Hematopoietic multipotent progenitor cell treated with erythropoietin and hydrocortisone succinate and interleukin-3 and kit ligand, for 17 days (in vitro differentiated cells): ENCODE measurements at places on chromosomes 12 and 14.

- no peak for DNase-seq
Observed at GRCh38 chr12:92717202-92717601, 14.4 kb downstream of the PLEKHG7 start.

GRCh38 chr14:91413547-91414474, 3.8 kb downstream of the CCDC88C start:
- no peak for DNase-seq

DNA sequence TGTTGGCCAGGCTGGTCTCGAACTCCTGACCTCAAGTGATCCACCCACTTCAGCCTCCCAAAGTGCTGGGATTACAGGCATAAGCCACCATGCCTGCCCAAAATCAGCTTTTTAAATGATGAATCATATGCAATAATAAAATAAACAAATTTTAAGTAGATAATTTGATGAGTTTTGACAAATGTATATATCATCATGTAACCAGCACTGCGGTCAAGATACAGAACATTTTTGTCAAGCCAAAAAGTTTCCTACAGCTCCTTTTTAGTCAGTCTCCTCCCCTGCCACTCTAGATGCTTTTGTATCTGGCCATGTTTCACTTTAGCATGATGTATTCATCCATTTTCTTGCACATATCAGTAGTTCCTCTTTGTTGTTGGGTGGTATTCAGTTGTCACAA, 17.2 kb downstream of the FRMD6 start:
- DNase-seq: no peak

- no peak for DNase-seq
Observed at GRCh38 chr14:49212721-49213120, 373.5 kb downstream of the RPS29 start.

DNA sequence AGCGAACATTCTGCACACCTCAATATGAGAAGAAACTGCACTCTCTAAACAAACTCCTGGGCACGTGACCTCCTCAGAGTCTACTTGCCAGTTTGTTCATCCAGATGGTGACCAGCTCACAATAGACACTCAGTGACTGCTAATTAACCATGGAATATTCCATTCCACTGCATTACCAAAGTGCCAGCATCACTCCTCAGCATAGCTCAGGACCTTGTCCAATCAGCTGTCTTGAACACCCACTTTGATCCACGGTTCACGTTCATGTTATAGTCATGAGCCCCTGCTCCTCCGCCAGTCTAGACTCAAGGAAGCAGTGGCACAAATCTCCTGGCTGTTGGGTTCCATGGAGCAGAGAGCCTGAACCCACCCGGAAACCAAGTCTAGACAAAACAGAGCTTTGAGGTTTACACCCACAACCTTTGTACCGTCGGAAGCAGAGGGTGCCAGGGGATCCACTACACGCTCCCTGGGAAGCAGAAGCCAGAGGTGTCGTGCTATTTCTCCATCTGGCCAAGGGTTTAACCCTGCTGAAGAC, 285.3 kb downstream of the ZFP36L1 start:
- DNase-seq: no peak

DNA sequence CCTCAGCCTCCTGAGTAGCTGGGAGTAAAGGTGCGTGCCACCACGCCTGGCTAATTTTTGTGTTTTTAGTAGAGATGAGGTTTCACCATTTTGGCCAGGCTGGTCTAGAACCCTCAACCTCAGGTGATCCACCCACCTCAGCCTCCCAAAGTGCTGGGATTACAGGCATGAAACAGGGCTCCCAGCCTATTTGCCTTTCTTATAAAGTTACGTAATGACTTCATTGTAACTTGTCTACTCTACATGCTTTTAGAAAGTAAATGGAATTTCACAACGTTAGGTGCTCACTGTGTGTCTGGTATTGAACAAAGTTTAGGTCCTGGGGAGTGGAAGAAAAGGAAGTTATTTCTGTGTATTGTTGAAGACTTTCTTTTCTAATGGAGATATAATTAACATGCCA, 12.5 kb downstream of the CFAP251 start:
- DNase-seq: no peak

DNA sequence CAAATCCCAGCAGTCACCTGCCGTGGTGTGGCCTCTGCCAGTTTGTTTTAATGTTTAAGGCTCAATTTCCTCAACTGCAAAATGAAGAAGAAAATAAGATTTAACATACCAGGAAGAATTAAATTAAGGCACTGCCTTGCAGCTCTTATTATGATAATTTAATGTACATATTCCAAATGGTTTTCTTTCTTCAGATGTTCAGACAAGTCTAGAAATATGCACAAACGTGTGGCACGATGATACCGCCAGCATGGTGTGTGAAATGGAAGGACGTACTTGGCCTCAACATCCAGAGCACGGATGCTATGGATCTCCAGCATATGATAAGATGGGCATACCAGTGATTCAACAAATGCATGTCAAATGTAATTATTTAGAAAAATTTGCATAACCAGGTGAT, 959.4 kb upstream of the TMEM132C start:
- DNase-seq: no peak

GRCh38 chr14:55556929-55557623, 22.9 kb upstream of the KTN1 start:
- DNase-seq: no peak

DNA sequence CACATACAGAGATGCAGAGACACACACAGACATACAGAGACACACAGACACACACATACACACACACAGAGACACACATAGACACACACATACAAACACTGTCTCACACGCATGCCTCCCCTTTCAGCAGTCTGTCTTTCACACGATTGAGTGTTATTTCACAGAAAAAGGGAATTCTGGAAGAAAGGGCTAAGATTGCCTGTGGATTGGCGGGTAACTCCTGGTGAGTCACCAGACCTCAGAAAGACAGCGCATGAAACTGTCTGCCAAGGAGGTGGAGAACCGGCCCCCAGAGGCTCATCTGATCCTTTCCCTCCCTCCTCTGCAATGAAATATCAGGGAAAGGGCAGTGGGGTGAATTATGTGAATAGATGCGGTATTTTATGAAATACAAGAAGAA, 127.2 kb upstream of the GSC start:
- no peak for DNase-seq

GRCh38 chr12:4439736-4440135, 5.9 kb downstream of the FGF6 start:
- no peak for DNase-seq

DNA sequence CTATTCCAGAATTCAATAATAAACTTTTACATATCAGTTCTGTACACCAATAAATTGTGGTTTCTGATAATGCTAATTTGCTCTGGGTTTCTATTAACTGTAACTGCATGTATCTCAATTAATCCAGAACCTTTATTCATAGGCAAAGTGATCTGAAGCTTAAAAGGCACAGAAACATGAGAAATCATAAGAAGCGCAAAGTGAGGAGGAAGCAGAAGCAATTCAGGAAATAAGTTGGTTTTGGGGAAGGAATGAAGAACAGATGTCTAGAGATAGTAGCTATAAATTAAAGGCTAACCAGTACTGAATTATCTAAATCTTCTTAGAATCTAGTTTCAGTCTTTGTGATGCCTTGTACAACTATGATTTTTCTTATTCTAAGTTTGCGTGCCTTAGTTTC, 24.6 kb downstream of the KERA start:
- DNase-seq: no peak

DNA sequence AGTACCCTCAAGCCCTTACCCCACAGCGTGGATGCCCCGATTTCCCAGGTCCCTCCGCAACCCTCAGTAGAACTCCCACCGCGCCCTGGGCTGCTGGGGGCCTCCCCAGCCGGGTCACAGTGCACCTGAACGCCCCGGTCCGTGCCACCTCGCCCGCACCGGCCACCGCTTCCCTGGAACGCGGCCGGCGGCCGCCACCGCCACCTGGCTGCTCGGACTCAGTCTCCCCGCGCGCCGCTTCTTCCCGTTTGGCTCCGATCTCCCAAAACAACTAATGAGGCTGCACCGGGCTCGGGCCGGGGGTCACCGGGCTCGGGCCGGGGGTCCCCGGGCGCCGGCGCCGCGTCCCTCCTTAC, 1.0 kb downstream of the ITPK1 start:
- no peak for DNase-seq

DNA sequence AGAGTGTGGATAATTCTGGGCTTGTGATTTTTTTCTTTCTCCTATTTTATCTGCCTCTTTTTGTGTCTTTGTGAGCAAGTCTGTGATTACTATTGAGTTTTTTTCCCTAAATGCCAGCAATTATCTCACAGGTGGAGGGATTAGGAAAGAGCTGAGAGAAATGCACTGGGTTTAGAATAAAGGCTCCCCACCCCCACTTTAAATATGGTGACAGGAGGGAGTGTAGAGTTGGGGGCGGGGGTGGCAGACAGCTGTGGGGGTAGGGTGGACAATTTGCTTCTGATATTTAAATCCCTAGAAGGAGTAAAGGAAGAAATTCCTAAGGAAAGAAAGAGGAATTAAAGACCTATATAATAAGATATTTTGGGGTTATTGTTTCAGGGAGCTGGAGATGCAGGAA, 145.9 kb downstream of the NRXN3 start:
- DNase-seq: no peak

DNA sequence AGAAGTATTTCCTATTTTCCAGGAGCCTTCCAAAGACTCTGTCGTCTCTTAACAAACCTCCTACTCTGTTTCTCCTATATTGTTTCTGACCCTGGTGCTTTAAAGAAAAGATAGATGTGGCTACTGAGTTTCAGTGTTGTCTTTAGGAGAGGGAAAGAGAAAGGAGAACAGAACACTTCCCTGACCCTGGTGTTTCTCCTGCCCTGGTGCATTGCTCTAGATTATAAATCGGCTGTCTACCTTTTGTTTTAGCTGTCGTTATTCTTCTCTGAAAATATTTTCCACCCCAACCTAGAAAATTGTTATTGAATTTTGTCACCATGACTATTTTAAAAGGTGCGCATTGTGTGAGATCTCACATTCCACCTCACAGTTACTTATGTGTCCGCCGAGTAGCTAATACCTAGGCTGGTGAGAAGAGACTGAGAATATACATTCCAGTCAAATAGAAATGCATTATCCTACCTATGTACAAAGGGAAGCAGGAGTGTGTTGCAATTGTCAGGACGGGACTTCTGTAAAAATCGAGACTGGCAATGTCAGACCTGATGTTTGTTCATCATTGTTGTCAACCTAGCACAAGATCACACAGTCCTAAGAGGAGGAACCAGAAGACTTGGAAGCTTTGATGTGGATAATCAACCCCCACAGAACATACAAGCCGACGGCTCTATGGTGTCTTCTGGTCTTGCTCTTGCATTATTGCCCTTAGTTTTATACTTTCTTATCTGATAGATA, 108.7 kb upstream of the SLC38A4 start:
- no peak for DNase-seq

GRCh38 chr14:95362138-95362494, 42.4 kb upstream of the CLMN start:
- DNase-seq: no peak

- peak; percentile 40 for DNase-seq
Observed at GRCh38 chr14:77822741-77823140, 22.8 kb downstream of the ADCK1 start.

DNA sequence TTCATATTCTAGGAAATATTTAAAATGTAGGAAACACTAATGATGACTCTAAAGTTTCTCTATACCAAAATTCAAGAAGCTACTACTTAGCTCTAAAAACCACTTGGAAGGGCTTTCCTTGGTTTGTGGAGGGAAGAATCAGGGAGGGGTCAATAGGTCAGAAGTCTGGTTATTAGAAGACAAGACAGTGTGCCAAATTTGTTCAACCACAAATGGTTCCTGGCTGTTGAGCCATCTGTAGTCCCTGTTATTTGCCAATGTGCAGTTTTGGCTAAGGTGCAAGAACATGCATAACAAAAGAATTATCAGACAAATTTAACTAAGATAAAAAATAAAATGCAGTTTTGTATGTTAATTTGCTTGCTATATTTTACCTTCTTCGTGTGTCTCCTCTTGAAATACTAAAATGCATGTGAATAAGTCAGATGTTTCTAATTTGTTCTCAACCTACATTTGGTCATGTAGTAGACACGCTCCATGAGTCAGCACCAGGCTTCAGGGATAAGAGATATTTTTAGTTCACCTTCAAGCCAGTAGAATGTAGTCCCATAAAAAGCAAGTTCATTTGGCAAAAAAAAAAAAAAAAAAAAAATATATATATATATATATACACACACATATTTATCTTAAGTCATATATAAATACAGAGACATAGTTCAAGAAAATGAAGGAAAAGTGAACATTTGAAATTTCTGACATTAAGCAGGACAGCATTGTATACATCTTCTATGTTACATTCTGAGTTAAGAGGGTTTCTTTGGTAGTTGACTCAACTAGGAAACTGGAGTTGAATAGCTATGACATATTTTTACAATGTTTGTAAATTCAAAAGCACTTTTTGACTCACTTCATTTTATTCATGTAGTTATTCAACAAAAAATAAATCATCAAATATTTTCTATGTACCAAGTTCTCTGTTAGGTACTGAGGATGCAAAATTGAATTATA, 123.3 kb downstream of the KCNC2 start:
- no peak for DNase-seq

DNA sequence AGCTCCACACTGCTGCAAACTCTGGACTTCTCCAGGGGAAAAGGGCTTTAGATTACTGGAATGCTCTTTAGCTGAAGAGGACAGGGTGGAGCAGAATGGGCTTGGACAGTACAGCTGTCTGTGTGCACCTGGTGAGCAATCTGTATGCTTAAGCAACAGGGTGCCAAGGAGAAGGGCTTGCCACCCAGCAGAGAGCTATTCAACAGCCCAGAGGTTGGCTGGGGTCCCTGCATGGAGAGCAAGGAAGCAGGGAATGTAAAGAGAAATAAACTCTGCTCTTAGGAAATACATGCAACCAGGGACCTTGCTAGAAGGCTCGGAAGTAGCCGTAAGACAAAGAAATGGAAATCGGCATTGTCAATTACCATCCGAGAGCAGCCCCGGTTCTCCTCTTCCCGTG, 53.0 kb upstream of the CORO1C start:
- no peak for DNase-seq

DNA sequence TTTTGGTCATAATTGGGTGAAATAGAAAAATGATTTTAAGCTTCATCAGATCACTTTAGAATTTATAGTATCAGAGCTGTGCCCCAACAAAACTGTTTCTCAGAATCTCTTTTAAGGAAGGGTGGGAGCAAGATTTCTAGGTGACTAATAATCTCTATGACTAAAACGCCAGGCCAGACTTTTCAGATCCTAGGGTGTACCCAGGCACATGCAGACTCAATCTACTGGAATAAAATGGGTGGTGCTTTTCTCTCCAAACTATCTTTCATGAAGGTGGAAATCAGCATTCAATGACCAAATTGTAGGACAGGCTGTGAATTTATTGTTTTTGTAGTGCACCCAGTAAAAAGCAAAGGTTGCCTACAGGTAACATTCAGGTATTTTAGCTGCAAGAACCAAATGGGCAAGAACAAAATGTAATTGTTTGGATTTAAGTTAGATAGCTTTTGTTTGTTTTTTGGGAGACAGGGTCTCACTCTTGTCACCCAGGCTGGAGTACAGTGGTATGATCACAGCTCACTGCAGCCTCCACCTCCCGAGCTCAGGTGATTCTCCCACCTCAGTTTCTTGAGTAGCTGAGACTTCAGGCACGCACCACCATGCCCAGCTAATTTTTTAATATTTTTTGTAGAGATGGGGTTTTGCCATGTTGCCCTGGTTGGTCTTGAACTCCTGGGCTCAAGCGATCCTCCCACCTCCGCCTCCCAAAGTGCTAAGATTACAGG, 49.5 kb downstream of the PPP2R5C start:
- peak; percentile 59 for DNase-seq

- DNase-seq: no peak
Observed at GRCh38 chr12:1373901-1374735, 220.3 kb downstream of the FBXL14 start.
